NCI-H2227 treated with DMSO at 0.1 percent for 48 hours (cell line): ENCODE measurements at places on chromosomes 2 and 18.
A peak's percentile ranks its signal among the peaks of the same experiment; 100 is the strongest.

DNA sequence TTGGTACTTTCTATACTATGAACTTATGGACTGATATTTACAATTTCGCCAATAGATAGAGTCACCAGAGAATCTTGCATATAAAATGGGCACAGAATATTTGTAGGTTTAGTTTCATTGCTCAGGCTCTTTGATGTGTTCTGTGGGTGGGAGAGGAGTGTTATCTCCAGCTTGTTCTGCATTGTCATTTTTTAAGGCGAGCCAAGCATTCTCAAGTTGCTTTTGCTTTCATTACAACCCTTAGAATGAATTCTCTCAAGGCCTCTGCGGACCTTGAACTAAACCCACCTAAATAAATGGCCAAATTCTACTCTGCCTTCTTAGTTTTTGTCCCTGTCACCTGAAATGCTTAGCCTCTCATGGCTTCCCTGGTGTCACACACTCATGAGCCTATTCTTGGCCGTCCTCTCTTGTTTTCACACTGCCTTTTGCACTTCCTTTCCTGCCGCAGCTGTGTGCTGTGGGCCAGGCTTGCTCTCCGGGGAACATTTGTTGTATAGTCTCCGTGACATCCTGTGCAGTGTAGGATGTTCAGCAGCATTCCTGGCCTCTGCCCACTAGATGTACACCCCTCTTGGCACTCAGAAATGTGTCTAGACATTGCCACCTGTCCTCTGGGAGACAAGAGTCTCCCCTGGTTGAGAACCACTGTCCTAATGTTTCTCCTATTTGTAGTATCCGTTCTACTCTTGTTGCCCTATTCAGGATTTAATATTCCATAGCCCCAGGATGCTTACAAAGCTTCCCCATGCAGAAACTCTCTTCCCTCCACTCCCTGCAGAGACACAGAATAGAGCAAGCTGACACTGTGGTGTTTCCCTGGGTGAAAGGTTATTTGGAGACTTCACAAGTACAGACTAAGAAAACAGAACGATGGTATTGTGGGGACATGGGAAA is 255.6 kb downstream of the PTPRM start:
- no peak for DNase-seq

DNA sequence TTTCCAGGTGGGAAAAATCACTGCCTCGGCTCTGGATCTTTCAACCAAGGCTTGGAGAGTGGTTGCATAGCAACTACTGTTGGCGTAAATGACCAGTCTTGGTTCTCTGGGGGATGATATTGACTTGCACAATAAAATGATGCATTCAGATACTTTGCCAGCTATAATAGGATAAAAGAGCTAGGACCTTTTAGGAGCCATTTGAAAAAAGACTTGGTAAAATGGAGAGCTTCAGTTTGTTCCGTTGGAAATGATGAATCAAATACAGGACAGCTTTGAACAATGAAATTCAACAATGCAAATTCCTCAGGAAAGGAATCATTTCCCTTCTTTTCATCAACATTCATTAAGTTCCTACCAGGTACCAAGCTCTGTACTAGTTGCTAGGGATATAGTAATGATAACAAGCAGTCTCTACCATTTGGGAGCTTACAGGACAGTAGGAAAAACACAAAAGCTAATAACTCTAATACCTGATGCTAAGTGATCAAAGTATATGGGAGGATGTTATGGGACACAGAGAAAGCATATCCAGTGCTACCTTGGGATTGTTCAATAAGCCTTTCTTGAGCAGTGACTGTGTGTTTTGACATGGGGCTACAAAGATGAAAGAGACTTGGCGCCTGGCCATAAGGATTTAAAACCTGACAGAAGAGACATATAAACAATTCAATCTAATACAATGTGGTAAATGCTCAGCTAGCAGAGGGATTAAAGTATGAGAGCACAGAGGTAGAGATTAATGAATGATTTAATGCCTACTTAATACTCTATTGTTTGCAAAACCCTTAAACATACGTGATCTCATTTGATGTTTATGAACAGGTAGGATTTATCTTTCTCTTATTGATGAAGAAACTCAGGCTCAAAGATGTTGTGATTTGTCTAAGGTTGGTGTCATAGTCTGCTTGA is 110.7 kb downstream of the QPCT start:
- peak; percentile 4 for DNase-seq

DNA sequence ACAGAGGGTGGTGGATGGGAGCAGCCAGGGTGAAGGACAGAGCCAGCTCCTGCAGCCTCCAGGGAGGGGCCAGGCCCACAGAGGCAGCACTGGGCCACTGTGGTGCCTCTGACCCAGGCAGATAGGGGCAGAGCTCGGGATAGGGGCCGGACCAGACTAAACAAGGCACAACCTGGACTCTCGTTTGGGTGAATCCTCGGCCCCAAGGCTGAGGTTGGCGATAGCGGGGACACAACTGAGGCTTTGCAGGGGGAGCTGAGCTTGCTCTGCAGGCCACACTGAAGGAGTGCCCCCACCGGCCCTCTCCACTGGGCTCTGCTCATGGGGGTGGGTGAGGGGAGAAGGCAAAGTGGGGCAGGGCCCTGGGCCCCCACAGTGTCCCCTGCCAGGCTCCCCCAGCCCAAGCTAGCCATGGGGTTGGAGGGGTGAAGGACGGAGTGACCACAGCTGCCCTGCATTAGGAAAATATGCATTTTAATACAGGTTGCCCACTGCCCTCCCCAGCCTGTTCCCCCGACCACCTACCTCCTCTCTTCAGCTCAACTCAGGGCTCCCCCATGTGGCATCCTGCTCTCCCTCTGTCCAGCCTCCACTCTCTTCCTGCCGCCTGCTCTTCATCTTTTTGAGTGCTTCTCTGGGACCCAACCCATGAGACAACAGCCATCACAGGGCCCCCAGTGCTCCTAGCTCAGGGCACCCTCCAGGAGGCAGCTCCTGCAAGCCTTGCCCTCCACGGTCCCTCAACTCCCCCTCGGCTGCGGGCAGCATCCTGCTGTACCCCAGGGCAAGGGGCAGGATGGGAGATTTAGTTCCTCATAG is 152.8 kb downstream of the INHBB start:
- no peak for DNase-seq

- no peak for DNase-seq
Measured at GRCh38 chr18:44811572-44812125, 131.0 kb downstream of the SETBP1 start.

DNA sequence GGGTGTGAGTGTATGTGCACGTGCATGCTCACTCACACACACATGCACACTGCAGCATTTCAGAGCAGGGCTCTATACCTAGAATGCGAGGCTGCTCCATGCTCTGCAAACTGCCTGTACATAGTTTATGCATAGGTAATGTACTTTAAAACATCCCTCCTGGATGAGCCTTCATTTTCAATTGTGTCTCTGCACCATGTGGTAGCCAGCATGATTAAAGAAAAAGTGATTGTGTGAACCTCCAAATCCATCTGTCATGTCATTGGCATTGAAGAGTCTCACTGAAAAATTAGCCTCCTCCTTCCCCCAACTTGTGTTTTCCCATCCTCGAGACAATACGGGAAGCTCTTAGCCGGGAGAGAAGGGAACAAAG is 120.9 kb upstream of the SPATS2L start:
- DNase-seq = peak; percentile 75

GRCh38 chr18:44912740-44913478 is 232.2 kb downstream of the SETBP1 start:
- no peak for DNase-seq

GRCh38 chr2:146214394-146214929 is 1630.4 kb upstream of the ACVR2A start:
- no peak for DNase-seq

GRCh38 chr18:69491576-69491975 is 90.9 kb downstream of the DOK6 start:
- DNase-seq = no peak

GRCh38 chr2:172833898-172834297 is 98.3 kb downstream of the RAPGEF4 start:
- no peak for DNase-seq

DNA sequence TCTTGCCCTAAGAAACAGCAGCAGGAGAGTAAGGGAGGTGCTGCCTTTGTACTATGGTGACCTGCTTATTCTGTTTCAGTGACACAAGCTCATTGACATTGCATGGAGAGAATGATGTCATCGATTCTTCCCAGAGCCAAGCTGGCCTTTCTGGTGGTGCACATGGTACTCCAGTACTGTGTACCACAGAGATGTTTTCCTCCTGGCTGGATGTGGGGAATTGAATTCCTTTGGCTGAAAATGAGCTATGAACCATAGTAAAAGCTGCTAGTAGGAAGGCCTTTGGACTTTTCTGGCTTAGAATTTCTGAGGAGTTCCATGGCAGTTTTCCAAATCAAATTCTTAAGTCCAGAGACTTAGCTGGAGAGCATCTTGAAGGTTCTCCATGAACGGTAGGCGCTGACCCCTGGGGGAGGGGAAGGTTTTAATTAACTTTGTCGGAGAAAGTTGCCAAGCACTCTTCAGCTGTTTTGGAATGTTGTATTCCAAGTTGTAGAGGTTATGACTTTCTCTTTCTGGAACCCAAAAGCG is 17.1 kb upstream of the B3GNT2 start:
- no peak for DNase-seq

- DNase-seq = peak; percentile 36
Measured at GRCh38 chr2:108933691-108934117, 55.3 kb downstream of the EDAR start.

GRCh38 chr2:8573234-8573941 is 108.5 kb upstream of the ID2 start:
- DNase-seq = no peak

DNA sequence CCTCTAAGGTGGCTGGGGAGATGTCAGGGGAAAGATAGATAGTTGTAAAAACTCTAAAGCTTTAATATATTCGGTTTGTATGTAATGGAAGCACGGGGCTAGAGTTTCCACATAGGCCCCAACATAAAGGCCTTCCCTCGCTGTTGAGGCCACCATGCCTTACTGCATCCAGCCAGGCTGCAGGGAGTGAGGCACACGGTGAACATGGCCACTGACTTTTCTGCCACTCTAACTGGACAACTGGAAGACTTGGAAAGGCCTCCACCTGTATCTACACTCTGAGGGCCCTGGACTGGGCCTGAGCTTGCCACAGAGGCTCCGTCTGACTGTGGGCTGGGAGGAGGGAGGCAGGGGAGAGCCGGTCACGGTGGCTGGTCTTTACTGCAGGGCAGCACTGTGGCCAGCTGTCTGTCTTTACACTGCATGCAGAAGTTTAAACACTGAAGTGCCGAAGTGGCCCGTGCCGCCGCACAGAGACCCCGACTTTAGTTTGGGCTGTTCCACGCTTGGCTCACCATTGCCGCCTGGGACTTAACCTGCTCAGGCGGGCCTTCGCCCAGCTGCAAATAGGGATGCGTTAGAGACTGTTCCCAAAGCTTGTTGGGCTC is 66.7 kb downstream of the EMILIN2 start:
- no peak for DNase-seq

DNA sequence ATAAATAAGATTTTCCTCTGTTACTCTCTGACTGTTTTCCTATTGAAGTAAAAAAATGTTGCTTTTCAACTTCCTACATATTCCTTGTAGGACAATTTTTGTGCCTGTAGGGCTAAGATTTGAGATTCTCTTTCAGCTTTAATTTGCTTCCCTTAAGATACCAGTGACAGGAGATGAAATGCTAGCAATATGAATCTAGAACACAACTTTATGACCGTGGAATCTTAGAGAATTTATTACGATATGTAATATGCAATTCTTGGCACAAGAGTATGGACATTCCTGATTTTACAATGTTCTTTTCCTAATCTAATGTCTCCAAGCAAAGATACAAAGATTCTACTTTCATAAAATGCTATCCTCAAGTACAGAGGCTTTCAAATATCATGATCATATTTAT is 180.9 kb downstream of the KCNE4 start:
- no peak for DNase-seq

- no peak for DNase-seq
Measured at GRCh38 chr2:221818616-221819320, 246.7 kb upstream of the EPHA4 start.

- no peak for DNase-seq
Measured at GRCh38 chr2:232982926-232983668, 30.0 kb downstream of the NGEF start.

- peak; percentile 100 for DNase-seq
Measured at GRCh38 chr2:202911512-202912341, at the start of the genes CARF and WDR12. Gene CARF (plus strand): TSS chr2:202912275. CDS start chr2:202941903, 29,628 bp downstream. Gene WDR12 (minus strand): TSS chr2:202911673. CDS start chr2:202911476, 197 bp downstream.

DNA sequence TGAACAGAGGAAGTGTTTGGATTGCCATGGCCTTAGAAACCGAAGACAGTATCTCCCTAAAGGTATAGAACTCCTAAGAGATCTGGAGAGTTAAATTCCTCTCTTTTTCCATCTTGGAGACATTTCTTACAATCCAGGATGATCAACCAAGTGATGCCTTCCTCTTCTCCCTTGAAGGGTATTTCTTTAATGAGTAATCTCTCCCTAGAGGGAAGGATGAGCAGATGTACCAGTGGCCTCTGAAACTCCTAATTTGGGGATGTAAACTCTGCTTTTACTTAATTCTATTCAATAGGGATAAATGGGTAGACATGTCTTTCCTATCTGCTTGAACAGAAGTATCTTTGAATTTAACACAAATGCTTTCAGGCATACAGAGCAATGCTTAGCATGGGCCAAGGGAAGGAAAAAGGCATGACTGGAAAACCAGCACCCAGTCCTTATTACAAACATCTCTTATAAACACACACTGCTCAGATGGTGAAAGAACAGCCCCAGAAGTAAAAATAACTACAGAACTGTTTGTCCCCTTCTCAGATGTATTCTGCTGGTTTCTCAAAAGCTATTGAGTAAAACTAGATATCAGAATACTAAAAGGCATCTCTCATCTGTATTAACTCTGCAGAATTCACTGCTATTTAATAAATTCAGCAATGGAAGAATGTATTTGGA is 4.7 kb upstream of the THNSL2 start:
- DNase-seq = no peak

GRCh38 chr2:201978986-201979385 is 54.7 kb upstream of the FZD7 start:
- DNase-seq = no peak

GRCh38 chr2:28325567-28326468 is 66.8 kb upstream of the FOSL2 start:
- no peak for DNase-seq

GRCh38 chr2:183935005-183935404 is 663.3 kb upstream of the ZNF804A start:
- no peak for DNase-seq

- DNase-seq = no peak
Measured at GRCh38 chr2:18078216-18078615, 199.7 kb downstream of the KCNS3 start.

- DNase-seq = peak; percentile 56
Measured at GRCh38 chr2:88590998-88591613, 36.2 kb downstream of the EIF2AK3 start.

GRCh38 chr18:79374408-79375171 is 21.1 kb upstream of the NFATC1 start:
- DNase-seq = no peak

- DNase-seq = no peak
Measured at GRCh38 chr18:55731594-55732042, 143.6 kb upstream of the TCF4 start.
